ENCODE measurements at places on chromosomes 12 and 14. TPM values are rescaled to one million over a fixed set of nuclear protein-coding genes. Genes with fewer than 3 reads are reported as not detected.

GRCh38 chr14:68479247-68479646 is 313.6 kb downstream of the ZFP36L1 start:
- no peaks in the 10 kb centered on the region for H3K27me3 ChIP-seq
- DNase-seq, result no peak
- H3K36me3 ChIP-seq, result no peaks in the 10 kb centered on the region
- no peak overlapping the region for H3K27ac ChIP-seq
- H3K4me1 ChIP-seq, result peaks cover 34% of the 10 kb centered on the region

The PUS1 gene
- total RNA-seq, result 23.6 TPM

DNA sequence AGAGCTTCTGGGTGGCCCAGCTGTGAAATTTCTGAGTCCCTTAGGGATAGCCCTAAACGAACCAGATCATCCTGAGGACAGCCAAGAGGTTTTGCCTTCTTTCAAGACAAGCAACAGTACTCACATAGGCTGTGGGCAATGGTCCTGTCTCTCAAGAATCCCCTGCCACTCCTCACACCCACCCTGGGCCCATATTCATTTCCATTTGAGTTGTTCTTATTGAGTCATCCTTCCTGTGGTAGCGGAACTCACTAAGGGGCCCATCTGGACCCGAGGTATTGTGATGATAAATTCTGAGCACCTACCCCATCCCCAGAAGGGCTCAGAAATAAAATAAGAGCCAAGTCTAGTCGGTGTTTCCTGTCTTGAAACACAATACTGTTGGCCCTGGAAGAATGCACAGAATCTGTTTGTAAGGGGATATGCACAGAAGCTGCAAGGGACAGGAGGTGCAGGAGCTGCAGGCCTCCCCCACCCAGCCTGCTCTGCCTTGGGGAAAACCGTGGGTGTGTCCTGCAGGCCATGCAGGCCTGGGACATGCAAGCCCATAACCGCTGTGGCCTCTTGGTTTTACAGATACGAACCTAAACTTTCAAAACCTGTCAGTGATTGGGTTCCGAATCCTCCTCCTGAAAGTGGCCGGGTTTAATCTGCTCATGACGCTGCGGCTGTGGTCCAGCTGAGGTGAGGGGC is 38.9 kb downstream of the DAD1 start:
- H3K36me3 ChIP-seq, result peaks cover 30% of the 10 kb centered on the region
- H3K4me1 ChIP-seq, result peaks cover 87% of the 10 kb centered on the region
- H3K27me3 ChIP-seq, result no peaks in the 10 kb centered on the region

DNA sequence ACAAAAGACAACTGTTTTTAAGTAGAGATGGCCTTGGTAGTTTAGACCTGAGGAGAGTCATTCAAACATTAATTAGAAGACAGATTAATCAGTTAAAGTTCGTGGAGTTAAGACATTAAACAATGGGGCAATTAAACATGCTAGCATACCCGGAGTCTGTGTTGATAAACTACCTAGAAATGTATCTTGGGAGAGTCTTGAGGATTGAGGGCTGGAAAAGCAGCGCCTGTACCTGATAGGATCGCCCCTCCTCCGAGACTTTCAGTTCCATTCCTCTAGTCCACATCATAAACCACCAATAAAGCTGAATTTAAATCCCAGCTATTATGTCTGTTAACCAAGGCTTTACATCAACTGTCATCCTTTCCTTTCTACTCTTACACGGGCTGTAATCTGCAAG is 1.0 kb upstream of the KRAS start:
- H3K36me3 ChIP-seq, result peaks cover 2% of the 10 kb centered on the region
- no peaks in the 10 kb centered on the region for H3K27me3 ChIP-seq
- H3K27ac ChIP-seq, result peak overlapping the region; percentile 86
- peak overlapping the region; percentile 96 for H3K4me3 ChIP-seq
- H3K4me1 ChIP-seq, result peaks cover 26% of the 10 kb centered on the region

Data from T-helper 17 cell (primary cell).